T-helper 9 cell (primary cell): ENCODE measurements at places on chromosomes 4 and X.

DNA sequence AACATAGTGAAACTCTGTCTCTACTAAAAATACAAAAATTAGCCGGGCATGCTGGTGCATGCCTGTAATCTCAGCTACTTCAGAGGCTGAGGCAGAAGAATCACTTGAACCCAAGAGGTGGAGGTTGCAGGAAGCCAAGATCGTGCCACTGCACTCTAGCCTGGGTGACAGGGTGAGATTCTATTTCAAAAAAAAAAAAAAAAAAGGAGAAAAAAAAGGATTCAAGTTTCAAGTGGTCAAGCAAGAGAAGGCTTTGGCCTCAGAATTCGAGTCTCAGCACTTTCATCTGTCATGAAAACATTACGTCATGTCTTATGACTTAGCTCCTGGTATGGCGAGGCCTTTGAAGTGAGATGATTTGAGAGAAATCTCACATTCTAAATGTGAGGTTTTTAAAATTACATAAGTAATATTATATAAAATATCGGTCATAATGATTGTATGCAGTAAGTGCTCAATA lies 21.2 kb upstream of the DHRSX start:
- DNase-seq, result no peak

DNA sequence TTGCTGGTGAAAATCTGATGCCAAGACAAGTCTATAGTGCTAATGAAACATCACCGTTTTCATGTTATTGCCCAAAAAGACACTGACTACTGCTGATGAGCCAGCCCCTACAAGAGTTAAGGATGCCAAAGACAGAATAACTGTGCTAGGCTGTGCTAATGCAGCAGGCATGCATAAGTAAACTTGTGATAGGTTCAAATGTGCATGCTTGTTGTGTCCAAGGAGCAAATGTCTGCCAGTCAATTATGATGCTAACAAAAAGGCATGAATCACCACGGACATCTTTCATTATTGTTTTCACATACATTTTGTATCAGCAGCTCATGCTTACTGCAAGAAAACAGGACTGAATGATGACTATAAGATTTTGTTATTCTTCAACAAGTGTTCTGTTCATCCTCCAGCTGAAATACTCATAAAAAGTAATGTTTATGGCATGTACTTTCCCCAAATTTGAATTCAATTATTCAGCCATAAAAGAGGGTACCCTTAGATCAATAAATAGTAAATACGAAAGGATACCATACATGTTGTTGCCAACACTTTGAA lies 306.9 kb upstream of the ARSJ start:
- no peak for DNase-seq

DNA sequence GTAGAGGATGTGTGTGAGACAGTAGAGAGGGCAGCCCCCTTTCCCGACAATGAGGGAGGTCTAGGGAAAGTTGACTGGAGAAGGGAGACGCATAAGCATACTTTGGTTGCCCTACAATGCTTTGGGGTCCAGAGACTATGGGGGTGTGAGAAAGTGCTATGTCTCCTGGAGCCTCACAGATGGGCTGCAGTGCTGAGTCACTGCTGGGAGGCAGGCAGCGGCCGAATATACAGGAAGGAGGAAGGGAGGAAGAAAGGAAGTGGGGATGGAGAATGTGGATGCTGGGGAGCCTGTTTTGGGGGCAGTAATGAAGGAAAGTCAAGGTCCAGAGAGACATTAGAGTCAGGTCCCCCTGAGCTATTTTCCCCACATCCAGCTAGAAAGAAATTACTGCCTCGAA lies 12.7 kb downstream of the DRP2 start:
- no peak for DNase-seq

DNA sequence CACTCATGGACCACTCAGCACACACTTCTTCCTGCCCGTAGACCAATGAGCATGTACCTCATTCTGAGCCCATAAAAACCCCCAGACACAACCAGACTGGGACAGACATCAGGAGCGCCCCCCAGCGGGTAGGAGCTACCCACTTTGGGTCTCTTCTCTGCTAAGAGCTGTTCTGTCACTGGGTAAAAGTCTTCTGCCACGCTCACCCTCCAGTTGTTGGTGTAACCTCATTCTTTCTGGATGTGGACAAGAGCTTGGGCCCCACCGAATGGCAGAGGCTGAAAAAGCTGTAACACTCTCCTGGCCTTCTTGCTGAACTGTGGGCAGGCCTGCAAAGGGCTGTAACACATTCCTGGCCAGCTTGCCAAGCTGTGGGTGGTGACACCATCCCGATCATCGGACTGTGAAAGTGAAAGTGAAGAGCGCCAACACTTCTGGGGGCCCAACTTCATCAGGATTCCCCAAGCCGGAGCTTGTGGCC lies 137.6 kb downstream of the TECRL start:
- no peak for DNase-seq

DNA sequence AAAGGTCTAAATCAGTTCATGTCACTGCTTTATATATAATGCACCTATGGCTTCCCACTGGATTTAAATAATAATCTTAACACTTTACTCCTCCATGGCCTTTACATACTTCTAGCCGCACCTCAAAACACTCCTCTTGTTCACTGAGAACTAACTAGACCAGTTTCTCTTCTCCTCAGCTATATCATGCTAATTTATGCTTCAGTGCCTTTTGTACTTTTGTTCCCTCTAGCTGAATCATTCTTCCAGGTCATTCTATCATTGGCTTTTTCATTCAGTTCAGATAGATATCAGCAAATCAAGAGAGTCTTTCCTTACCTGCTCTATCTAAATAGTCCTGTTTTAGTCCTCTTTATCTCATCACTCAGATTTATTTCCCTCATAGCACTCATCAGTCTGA lies 64.2 kb downstream of the TET2 start:
- no peak for DNase-seq

DNA sequence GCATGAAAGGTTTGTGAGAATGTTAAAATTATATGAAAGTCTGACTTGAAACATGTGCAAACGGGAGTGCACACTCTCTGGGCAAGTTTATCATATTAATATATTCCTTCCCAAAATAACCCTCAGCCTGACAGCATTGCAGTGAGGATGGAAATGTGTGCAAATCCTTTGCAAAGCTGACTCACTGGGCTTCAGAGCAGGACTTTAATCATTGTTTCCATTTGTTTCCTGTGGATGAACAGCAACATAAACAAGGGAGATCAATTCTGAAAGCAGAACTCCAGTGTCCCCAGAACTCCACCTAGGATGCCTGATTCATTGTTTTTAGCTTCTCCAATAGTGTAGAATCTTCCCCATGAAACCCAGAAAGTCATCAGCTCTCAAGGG lies 32.9 kb downstream of the SLC2A9 start:
- no peak for DNase-seq

- no peak for DNase-seq
Observed at GRCh38 chr4:24394041-24394440, 190.3 kb downstream of the DHX15 start.

DNA sequence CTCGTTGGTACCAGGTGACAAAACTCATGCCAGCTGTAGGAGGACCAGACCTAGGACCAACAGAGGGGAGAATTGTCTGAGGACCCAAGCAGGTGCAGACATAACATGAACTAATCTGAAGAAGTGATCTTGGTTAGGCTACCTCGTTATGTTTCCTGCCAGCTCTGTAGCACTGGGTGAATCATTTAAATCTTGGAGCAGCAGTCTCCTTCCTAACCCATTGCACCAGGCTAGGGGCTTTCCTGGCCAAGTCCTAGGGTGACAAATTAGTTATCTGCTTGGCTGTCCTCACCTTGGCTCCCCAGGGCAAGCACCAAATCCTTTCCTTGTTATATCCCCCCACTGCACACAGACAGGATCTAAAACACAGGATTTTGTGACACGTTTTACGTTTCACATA lies 87.8 kb downstream of the WWC2 start:
- DNase-seq, result no peak

DNA sequence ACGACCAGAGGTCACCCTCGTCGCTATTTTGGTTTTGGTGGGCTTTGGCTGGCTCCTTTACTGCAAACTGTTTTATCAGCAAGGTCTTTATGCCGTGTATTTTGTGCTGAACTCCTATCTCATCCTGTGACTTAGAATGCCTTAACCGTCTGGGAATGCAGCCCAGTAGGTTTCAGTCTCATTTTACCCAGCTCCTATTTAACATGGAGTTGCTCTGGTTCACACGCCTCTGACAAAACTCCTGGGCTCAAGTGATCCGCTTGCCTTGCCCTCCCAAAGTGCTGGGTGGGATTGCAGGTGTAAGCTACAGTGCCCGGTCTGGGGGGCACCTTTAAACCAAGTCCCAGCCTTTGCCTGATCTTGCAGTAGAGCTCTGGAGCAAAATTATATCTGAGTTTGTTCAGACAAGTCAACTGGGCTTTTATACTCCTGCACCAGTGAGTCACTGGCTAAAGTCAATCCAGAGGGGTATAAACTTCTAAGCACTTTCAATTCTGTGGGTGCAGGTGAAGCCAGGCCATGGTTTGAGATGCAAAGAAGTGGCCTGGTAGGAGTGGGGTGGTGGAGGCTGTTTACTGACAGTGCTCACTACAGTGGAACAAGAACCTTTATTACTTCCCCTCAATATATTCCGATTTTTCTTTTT lies 50.2 kb downstream of the MGST2 start:
- no peak for DNase-seq

- no peak for DNase-seq
Observed at GRCh38 chr4:128335541-128335940, 47.9 kb upstream of the PGRMC2 start.
